T-helper 2 cell treated with Interferon-gamma antibody and Interleukin-4, amounts not matched to agents 5 μg/mL and 100 μg/mL, for 36 hours (primary cell): ENCODE measurements at places on chromosomes 2 and 18.

- no peak for DNase-seq
Measured at GRCh38 chr2:109070290-109070689, 58.7 kb upstream of the SH3RF3 start.

DNA sequence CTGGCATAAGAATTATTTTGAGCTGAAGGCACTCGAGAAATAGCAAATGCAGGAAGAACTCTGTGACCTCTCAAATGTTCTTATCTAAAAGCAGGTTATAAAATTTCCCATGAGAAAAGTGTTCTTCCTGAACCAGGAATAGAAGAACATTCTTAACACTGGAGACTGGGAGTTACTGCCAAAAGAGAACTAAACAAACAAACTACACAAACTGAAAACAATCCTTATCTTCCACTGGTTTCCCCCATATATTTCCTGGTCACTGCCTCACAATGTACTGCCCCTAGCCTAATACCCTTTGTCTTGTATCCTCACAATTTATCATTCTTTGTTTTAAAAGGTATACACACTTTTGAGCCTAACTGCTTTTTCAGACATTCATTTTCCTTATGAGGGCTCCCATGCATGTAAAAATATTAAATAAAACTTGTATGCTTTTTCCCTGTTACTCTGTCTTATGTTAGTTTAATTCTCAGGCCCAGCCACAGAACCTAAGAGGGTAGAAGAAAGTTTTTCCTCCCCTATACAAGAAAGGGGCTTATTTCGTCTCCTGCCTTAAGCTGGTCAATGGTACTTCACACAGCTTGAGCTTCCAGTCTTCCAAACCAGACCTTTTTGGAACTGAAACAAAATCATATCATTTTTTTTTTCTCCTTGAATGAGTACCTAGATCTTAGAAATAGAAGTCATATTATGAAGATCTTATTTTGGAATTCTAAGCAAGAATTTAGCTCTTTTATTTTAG is 110.6 kb downstream of the MSTN start:
- DNase-seq = no peak

- no peak for DNase-seq
Measured at GRCh38 chr2:240124651-240125030, 11.5 kb downstream of the COPS9 start.

DNA sequence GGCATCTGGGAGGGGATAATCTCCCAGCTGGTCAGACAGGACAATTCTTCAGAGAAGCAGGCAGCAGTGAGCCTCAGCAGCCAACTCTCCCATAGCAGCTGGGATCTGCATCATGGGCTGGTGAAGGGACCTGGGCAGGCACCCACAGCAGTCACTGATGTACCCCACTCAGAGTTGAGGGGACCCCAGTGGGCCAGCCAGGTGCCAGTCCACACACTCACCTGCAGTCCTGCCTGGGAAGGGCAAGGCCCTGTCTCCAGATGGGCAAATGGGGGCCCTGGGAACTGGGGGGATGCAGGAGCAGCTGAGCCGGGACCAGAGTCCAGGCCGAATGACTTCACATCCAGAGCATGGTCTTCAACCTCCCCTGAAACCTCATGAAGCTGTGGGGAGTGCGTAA is 170.4 kb downstream of the ZFP36L2 start:
- DNase-seq = no peak

GRCh38 chr2:15107137-15107536 is 454.0 kb downstream of the NBAS start:
- DNase-seq = no peak

DNA sequence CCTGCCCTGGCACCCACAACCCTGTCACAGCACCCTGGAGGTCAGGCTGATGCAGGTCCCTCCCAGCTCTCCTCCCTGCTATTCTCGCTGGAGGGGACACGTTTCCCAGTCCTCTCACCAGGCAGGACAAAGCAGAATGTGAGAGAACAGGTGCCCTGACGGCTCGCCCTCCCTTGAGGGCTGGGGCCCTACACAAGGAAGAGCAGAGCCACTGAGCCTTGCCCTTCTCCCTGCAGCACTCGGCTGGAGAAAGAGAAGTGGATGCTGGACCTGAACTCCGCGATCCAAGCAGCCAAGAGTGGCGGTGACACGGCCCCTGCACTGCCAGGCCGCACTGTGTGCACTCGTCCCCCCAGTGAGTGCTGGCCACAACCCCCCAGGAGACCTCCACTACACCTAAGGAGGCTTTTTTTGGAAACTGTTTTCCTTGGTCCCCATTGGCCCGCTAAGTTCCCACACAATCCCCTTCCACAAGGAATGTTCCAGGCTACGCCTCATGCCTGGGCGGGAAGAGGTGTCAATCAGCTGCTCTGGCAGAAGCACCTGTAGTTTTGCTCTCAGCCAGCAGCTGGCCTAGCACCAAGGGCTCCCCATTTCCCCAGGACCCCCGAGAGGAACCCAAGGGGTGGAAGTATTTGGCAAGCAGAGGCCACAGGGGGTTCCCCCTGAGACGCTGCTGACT is 17.4 kb downstream of the STK25 start:
- no peak for DNase-seq

DNA sequence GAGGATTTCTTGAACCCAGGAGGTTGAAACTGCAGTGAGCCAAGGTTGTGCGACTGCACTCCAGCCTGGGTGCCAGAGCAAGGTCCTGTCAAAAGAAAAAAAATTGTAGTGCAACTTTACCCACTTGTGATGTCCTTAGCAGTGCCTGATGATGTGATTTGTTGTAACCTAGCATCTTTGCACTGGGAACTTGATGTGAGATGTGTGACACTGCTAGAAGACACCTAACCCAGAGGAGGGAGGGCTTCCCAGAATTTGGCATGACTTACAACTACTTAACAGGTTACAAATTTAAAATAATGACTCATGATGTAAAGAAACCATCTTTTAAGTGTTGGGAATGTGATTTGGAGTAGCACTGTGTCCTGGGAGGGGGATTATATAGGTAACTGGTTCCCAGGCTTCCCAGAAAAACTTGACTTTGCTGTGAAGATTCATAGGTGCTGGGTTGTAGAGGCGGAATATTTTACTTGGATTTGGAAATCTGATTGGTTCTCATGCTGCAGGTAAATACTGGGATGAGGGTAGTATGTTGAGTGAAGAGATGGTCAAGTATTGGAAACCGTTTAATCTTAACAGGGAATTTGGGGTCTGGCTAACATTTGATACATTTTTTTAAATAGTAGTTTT is 3.7 kb downstream of the EEF1B2 start:
- no peak for DNase-seq

GRCh38 chr2:239378021-239378917 is 22.6 kb downstream of the HDAC4 start:
- no peak for DNase-seq

GRCh38 chr2:28981016-28981441 is at the start of gene TOGARAM2:
TSS of gene TOGARAM2 (plus strand) at chr2:28981298. CDS start at chr2:28994835, 13,537 bp downstream.
- no peak for DNase-seq

DNA sequence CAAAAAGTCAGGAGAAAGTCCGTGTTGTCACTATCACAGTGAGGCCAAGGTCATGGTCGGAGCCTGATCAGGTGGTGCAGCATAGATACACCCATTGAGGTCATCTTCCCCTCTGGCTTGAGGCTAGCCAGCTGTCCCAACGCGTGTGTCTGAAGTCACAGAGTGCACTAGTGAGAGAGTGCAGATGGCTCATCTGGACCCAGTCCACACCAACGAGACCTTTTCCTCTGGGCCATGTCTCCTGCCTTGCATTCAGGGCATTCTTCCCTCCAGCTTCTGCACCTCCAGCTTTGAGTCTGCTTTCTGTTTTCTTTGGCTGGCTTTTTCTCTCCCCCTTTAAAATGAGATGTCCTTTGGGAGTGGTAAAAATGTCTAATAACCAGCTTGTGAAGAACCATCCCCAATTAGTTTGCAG is 146.9 kb downstream of the TDRD15 start:
- no peak for DNase-seq

- peak; percentile 60 for DNase-seq
Measured at GRCh38 chr2:190722835-190723234, 74.0 kb downstream of the NAB1 start.

DNA sequence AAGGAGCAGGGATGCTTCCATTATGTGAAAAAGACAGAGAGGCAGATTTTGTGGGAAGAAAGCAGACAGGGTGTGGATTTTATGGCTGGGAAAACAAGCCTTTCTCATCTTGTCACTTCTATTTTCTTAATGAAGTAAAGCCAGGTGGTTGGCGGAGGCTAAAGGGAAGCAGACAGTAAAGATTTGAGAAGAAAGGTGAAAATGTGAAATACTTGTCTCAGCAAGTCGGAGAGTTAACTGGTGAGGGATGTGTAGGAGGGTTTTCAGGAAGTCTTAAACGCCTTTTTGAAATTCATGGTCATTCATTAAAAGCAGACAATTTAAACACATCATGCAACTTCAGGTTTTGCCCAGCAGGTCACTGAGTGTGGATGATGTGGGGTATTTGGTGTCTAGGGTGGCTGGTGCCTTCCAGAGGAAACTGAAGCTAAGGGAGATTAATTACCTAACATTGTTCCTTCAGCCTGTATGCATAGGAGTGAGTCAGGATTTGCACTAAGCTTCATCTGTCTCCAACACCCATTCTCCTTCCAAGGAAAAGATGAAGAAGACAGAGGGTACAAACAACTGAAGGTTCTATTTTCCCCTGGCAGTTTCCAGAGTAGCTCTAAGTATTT is 20.7 kb downstream of the SLC14A2 start:
- no peak for DNase-seq

DNA sequence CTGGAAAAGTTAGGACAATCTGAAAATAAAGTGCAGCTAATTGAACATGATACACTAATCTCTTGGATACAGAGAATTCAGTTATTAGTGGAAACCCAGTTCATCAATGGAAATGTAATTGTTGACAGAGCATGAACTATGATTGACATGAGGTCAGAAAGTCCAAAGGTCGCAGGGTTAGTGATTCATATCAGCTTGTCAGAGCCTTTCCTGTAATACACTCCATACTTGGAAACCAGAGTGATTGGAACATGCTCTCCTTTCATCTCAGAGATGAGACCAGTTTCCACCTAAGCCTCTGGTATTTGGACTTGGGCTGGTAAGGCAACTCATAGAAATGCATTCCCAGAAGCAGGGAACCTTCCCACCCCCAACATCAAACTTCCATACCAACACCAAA is 8.5 kb upstream of the NCKAP5 start:
- no peak for DNase-seq

GRCh38 chr2:142100970-142101369 is 29.8 kb downstream of the LRP1B start:
- no peak for DNase-seq

GRCh38 chr2:216560838-216561270 is 62.2 kb downstream of the RPL37A start:
- no peak for DNase-seq

DNA sequence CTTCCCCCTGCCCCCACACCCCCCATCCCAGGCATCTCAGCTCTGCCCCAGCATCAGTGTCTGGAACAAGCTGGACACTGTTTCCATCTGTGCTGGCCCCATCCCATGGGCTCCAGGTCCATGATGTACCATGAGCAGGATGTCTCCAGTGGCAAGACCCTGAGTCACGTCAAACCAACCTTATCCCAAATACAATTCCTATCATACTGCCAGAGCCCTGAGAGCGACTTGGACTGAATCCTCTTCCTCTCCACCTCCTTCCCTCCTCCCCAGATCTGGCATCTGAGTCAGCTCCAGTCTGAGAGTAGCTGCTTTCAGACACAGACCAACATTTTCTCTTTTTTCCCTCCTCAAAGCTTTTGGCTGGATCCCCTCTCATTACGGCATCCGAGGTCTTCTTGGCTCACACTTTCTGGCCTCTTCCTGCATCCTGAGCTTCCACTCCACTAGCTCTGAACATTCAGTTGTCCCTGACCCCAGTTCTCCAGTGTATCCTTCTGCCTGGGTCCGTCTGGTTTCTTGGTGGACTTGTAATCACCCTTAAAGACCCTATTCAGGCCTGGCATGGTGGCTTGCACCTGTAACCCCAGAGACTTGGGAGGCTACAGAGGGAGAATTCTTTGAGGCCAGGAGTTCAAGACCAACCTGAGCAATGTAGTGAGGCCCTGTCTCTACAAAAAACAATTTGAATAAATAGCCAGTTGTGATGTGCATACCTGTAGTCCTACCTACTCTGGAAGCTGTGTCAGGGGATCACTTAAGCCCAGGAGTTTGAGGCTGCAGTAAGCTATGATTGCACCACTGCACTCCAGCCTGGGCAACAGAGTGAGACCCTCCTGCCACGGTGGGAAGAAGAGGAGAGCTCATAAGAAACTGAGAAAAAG is 68.3 kb downstream of the ACKR3 start:
- no peak for DNase-seq

DNA sequence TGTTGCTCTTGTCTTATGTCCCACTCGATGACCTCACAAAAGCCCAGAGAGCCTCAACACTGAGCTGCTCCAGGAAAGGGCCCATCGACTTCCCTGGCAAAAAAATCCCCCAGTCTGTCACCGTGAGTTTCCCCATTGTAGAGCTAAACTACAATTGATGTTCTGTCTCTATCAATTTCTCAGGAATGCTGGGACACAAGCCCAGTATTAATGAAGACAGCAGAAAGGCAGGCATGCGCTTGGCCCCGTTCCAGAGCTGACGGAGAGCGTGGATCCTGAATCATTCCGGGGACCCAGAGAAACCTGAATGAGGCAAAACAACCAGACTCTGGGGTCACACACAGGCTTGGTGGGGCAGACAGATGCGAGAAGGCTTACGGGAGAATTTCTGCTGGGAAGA is 146.9 kb downstream of the TTC32 start:
- no peak for DNase-seq

DNA sequence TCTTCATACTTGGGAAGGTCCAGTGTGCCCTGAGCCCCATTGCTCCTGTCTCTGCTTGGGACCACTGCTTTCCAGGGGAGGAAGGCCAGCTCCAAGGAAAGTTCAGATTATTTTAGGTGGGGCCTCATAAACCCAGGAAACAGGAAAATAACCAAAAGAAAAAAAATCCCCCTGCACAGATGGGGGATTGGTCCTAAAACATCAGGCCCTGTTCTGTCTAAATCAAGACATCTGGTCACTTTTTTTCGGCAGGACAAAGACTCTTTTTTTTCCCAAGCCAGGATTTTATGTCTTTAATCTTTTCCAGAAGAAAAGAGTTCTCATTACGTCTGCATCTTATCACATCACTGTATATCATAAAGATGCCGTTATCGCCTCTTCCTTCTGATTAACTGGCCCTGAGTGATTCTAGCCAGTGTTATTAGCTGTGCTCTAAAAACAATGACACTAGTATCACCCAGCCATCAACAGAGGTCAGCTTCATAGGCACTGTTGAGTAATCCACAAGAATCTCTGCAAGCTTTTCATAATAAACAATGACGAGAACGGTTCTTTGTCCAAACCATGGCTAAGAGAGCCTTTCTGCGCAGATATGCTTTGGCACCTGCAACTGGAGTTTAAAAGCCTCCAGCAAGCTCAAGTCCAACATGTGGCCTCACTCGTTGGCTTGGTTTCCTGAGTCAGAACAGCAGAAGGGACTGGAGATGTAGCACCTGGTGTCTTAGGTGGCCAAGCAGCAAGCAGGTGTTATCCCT is 138.2 kb downstream of the VAPA start:
- DNase-seq = no peak

- no peak for DNase-seq
Measured at GRCh38 chr18:76373297-76373696, 121.7 kb downstream of the ZNF516 start.

GRCh38 chr2:230661072-230661957 is 51.3 kb upstream of the CAB39 start:
- peak; percentile 77 for DNase-seq
